ENCODE measurements at places on chromosomes 3 and 15.

GRCh38 chr3:140854961-140855360 lies 86.7 kb upstream of the SLC25A36 start:
- no peak for DNase-seq

DNA sequence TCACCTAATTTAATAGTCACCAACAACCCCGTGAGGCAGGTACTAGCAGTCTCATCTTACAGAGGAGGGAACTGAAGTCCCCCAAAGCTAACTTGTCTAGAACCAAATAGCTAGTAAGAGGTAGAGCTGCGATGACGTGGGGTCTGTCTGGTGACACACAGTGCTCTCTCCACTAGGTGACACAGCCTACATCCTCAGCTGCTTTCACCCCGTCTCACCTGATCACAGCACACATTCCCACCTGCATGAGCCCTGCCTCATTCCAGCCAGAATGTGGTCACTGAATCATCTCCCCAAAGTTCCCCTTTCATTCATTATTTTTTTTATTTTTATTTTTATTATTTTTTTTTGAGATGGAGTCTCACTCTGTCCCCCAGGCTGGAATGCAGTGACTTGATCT lies 21.3 kb upstream of the MAGEF1 start:
- no peak for DNase-seq

DNA sequence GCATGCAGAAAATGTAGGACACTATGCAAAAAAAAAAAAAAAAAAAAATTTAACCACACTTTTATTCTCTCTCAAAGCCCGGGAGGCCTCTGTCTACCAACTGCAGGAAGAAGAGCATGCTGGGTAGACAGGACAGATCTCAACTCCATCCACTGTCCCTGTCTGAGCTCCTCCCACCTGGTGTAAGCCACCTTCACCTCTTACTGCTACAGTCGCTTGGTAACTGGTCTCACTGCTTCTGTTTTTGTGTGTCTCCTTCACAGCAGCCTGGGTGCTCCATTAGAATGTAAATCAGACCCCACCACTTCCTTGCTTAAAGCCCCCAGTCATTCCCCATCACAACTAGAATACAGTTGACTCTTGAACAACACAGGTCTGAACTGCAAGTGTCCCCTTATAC lies 115.1 kb upstream of the PROK2 start:
- no peak for DNase-seq

- DNase-seq, result no peak
Measured at GRCh38 chr3:128382221-128382807, 84.4 kb downstream of the DNAJB8 start.

GRCh38 chr15:85477730-85478129 lies 97.3 kb downstream of the AKAP13 start:
- DNase-seq, result no peak

GRCh38 chr3:135038186-135038585 lies 243.1 kb downstream of the EPHB1 start:
- DNase-seq, result no peak
